ENCODE measurements at places on chromosomes 5 and 9. TPM values are rescaled to one million over a fixed set of nuclear protein-coding genes. Genes with fewer than 3 reads are reported as not detected.

The SLC12A7 gene
- total RNA-seq: 30.6 TPM

The QRFP gene
- not detected for total RNA-seq

The HSPA5 gene
- 102 TPM for total RNA-seq

The TRAF1 gene
- 8.8 TPM for total RNA-seq

The SLCO6A1 gene
- not detected for total RNA-seq

The IL5 gene
- not detected for total RNA-seq

The SLC31A2 gene
- total RNA-seq: 33.3 TPM

The PCDHB12 gene
- total RNA-seq: 9.8 TPM

The GABRA6 gene
- 3.2 TPM for total RNA-seq

The FSTL4 gene
- 33.3 TPM for total RNA-seq

The GPSM1 gene
- total RNA-seq: 59.2 TPM

GRCh38 chr5:43294226-43294625, 19.0 kb downstream of the HMGCS1 start:
- DNase-seq: no peak

DNA sequence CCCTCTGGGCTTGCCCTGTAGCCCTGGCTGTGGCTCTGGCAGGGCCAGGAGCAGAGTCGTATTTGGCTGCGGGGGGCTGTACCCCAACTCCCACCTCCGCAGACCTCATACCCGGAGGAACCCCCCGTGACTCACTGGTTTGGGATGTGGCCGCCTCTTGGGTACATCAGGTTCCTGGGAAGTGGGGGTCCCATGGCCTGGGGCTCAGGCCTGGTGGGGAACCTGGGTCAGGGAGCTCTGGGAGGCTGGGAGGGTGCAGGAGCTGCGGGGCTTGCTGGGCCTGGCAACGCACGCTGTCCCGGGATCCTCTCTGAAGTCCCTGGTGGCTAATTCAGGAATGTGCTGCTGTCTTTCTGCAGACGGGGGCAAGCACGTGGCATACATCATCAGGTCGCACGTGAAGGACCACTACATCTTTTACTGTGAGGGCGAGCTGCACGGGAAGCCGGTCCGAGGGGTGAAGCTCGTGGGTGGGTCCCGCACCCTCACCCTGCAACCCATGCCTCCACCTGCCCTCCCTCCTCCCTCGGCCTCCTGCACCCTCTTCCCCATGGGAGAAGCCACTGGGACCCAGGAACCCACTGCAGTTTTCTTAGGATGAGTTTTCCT, 2.4 kb downstream of the LCN1 start:
- DNase-seq: no peak

- no peak for DNase-seq
Measured at GRCh38 chr9:97900738-97901565, 21.3 kb downstream of the TRMO start.

DNA sequence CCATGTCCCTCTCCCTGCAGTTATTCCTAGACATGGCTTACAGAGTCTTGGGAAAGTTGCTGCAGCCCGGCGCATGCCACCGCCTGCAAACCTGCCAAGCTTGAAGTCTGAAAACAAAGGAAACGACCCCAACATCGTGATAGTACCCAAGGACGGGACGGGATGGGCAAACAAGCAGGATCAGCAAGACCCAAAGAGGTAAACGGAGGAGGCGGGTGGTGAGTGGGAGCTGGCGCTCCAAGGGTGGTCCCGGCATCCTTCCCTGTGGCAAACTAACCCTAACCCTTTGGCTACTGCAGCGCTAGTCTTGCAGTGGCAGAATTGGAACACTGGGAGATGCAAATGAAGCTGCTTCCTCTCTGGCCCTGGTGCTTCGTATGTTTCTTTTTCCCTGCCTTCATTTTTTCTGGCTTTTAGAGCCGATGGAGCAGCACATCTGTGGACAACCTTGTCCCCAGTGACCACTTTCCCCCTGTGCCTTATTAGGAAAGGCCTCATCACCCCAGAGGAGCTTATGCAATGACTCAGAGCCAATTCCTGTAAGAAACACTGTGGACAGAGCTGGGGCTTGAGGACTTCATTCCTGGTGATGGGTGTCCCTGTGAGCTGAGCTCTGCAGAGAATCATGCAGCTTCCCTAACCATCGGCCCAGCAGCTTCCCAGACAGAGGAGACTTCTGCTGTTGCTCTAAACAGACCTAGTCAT, 38.9 kb downstream of the PRRC2B start:
- DNase-seq: no peak

- no peak for DNase-seq
Measured at GRCh38 chr5:14399054-14399692, 182.4 kb upstream of the OTULINL start.

GRCh38 chr9:33415501-33416038, 13.2 kb upstream of the AQP7 start:
- DNase-seq: peak; percentile 53

- no peak for DNase-seq
Measured at GRCh38 chr9:68560071-68560844, 19.6 kb upstream of the TMEM252 start.

DNA sequence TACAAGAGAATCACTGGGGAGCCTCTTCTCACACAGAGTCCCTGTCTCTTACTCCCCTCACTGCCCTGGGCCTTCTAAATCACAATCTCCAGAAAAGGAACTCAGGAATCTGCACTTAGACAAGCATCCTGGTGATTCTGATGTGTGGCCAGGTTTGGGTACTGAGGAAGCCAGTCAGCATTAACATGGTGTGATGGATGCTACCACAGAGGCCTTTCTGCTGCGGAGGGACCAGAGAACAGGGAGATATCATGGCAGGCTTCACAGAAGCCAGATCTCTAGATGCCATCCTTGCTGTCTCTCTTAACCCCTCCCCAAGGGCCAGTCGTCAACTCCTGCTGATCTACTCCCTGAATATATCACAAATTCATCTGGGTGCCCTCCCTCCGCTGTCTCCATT, 1.6 kb downstream of the ANKS6 start:
- DNase-seq: no peak

DNA sequence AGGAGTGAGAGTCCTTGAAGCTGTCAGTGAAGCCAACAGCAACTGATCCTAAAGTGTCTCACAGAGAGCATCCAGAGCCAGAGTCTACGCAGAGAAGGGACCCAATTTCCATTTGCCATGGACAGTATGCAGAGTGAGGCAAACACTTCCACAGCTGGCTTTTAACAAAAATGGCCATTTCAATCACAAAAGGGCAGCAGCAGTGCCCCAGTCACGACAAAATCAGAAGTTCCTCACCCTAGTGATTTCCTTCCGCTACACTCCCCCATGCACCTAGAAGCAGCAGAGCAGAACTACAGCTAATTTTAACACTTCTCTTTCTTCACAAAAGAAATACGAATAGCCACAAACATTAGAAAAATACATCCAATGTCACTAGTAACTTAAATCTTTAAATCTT, 27.9 kb downstream of the FBXW11 start:
- DNase-seq: no peak

DNA sequence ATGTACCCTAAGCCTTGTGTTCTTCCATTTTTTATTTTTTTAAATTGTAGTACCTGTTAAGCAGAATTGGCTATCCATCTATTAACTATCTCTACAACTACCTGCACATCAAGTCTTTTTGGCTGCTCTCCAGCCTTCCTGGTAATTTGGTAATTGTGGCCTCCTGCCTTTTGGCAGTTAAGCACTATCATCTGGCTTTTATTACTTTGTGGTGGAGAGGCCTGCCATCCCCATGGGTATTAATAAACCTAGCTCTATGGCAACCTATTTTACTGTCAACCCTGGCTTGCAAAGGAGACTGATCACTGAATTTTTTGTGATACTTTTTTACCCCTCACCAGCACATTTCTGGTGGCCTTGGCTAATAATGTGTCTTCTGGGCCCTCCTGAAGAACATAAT, 20.5 kb downstream of the SELENOP start:
- DNase-seq: no peak

GRCh38 chr9:71036501-71036900, 84.9 kb downstream of the TRPM3 start:
- DNase-seq: no peak

DNA sequence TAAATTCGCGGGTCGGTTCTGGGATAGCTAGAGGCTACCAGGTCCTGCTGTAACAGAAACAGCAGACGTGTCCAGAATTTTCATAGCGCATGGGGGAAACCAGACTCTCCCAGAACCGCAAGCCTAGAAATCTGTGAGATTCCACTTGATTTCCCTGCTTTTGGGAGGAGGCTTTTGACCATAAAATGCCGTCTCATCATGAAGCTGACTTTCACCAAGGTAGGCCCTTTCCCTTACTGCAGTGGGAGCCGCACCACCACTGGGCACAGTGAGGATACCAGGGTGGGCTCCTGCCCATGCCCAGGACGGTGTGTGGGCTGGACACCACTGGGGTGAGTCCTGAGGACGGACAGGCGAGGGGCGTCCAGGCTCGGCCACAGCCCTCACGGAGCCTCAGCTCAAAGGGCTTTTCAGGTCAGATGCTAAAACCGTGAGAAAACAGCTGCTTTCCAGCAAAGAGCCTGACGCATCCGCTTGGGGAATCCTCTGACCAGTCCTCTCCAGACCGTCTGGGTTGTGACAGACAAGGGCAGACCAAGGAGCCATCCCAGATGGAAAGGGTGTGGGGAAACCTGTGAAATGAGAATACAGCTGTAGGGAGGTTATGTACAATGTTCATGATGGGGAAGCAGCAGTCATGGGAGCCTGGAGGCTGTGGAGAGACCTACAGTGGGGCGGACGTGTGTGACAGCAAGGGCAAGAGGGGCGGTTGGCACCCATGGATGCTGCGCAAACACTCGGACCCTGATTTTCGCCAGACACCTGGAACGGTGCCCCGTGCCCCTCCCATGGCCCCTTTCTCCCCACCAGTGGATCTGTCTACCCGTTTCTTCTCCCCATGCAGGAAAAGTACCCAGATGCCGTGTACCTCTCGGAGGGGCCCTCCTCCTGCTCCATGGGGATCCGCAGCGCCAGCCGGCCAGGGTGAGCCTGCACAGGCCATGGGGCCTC, 59.2 kb downstream of the IPPK start:
- DNase-seq: no peak

DNA sequence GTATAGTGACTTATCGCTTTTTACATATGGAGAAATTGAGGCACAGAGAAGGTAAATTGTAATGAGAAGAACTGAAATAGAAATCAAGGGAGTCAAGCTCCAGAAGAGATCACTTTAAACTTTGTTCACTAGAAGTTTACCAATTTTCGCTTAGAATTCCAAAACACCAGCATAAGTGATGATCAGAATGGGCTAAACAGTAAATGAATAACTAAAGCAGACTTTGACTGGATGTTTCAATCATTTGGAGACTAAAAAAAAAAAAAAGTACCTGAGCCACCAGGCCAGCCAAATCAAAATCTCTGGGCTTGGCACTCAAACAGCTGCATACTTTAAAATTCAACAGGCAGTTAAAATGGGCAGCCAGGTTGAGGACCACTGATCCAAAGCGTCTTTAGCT, 38.2 kb upstream of the FYB1 start:
- no peak for DNase-seq

- DNase-seq: no peak
Measured at GRCh38 chr5:159186319-159186718, 23.0 kb downstream of the RNF145 start.

GRCh38 chr9:28808042-28808441, 1234.8 kb upstream of the C9orf72 start:
- no peak for DNase-seq

- DNase-seq: no peak
Measured at GRCh38 chr5:134046801-134047686, 42.3 kb upstream of the VDAC1 start.

DNA sequence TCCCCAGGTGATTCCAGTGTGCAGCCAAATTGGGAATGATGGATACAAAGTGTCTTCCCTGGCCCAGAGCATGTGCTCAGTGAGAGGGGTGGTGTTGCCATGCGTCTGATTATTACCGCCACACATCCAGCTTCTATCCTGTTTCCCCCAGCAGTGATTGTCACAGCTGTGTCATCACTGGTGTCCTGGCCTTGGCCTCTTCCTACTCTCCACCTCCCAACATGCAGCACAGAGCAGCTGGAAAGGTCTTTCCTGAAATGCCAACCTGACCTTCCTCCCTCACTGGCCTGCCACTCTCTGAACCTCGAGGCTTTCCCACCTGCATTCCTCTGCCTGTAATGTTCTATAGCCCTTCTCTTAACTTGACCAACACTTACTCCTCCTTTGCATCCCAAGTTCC, 60.0 kb downstream of the TMOD1 start:
- DNase-seq: no peak

DNA sequence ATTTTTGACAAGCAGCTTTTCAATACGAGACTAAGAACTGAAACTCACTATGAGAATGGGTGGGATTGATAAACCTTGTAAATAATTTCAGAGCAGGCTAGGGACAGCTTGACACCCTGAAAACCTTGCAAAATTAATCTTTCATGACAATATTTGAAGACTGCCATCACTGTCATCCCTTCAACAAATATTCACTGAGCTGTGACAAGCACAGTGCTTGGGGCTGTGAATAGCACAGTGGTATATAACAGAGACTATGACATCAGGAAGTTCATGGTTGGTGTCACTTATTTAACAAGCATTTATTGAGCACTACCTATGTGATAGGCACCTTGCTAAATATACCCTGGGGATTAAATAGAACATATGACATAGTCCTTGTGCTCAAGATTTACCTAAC, 741.0 kb upstream of the RIOK2 start:
- DNase-seq: no peak

- peak; percentile 43 for DNase-seq
Measured at GRCh38 chr5:6452622-6453504, 4.2 kb downstream of the UBE2QL1 start.

- peak; percentile 43 for DNase-seq
Measured at GRCh38 chr5:424301-425110, 18.5 kb upstream of the EXOC3 start.

GRCh38 chr5:9063615-9064245, 482.1 kb downstream of the SEMA5A start:
- no peak for DNase-seq

DNA sequence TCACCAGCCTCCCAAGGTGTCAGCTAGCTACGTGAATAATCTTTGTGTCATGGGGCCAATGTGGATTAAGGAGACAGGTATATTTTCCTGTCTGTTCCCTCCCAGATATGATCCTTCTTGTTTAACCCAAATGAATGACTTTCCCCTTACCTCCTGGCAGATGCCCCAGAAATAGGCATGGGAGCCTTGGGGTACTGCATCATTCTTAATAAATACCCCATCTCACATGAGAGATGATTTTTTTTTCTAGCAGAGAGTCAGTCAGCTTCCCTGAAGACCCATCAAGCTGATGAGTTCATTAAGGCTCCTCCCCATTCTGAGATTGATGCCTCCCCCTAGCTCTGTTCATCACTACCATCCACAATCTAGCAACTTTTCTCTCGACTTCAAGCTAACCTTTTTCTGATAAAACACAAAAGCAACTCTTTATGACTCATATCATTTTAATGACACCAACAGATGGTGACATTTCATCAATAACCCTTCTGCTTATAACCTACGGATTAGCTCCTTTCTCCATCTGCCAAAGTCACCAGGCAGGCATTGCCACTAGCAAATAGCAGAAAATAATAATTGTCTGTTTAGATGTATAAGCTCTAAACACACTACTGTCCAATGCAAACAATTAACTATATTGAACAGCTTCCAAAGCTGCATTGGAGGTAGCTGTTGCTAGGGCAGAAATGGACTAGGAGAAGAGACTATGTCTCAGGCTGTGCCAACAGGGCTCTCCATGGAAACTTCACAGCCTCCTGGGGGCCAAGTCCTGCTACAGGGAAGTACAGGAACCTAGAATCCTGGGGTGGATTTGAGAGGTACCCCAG, 143.7 kb downstream of the ACER2 start:
- DNase-seq: no peak

- DNase-seq: no peak
Measured at GRCh38 chr5:111676926-111677415, 80.0 kb downstream of the NREP start.

- no peak for DNase-seq
Measured at GRCh38 chr5:169978714-169979113, 1.6 kb downstream of the INSYN2B start.

GRCh38 chr5:149172261-149172660, 31.0 kb downstream of the ABLIM3 start:
- DNase-seq: no peak

All from dorsolateral prefrontal cortex (tissue), 122 donors.